ENCODE measurements at places on chromosomes 7 and 10.

DNA sequence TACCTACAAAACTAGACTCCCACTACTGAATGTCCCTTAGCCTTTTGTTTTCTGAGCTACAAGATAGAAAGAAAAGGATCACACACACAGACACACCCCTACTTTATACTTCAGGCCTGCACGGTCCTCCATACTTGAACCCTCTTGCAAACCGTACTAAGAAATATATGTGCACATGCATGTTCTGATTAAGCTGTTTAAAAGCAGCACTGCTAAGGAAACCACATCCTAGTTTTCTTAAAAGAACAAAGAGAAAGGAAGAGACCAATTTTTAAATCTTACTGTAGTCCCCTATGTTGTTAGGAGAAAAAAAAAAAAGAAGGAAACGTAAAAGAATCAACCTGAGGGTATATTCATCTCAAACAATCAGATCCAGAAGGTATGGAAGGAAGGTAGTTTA, 501.2 kb downstream of the PARD3 start:
- DNase-seq, result no peak

DNA sequence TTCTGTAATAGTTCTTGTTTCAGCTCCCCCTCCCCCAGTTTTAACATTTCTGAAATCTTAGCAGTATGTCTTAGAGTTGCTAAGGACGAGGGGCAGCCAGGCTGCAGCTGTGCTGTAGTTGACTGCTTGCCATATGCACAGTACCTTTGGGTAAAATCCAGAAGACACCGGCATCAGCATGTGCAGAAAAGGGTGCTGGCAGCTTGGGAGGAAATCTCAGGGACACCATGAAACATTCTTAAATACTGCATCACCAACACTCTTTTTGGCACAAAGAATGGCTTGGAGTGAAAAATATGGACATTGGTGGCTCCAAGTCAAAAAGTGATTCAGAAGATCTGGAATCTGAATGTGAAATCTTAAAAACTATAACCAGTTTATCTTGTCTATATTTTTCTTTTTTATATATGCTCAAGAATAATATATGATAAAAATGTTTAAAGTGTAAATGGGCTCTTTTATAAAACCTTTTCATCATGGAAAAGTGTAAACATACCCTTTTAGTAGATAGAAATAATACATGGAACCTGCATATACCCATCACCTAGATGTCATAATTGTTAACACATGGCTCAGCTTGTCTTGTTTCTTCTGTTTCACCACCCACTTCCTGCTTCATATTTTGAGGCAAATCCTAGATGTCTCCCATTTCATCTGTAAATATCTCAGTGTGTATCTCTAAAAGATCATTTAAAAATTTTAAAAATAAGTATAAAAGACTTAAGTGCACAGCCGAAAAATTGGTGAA, 34.4 kb upstream of the ARMS2 start:
- no peak for DNase-seq

DNA sequence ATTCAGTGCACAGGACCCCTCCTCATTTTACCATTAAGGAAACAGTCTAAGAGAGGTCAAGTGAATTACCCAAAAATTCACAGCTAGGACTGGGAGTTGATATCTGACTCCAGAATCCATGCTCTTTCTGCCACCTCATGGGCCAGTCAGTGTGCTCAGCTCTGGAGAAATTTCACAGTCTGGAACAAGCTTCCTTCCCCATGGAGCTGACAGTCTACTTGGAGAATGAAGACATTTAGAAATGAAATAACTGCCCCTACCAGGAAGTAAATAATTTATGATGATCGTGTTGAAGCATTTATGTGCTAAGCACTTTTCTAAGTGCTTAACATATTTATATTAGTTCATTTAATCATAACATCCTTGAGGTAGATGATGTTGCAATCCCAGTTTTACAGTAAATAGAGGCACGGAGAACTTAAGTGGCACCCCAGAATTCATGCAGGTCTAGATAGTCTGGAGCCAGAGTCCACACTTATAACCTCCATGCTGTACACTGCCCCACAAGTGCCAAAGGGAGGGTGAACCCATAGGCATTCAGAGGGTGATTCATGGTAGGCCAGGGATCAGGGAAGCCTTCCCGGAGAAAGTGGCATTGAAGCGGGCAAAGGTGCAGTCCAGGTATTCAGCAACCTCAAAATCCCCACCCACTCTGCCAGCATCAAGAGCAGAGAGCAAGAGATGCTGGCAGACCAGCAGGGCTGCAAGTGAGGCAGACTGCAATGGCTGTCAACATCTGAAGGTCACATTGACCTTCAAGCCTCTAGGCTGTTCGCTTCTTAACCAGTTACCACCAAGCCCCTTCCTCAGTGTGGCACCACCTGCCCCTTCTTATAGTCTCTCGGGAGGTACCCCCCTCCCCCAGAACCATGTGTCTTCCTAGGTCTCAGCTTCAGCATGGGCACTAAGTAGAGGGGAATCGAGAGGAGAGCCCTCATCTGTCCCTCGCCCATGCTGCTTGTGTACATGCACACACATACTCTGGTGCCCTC, 38.4 kb upstream of the LRRC4 start:
- no peak for DNase-seq

DNA sequence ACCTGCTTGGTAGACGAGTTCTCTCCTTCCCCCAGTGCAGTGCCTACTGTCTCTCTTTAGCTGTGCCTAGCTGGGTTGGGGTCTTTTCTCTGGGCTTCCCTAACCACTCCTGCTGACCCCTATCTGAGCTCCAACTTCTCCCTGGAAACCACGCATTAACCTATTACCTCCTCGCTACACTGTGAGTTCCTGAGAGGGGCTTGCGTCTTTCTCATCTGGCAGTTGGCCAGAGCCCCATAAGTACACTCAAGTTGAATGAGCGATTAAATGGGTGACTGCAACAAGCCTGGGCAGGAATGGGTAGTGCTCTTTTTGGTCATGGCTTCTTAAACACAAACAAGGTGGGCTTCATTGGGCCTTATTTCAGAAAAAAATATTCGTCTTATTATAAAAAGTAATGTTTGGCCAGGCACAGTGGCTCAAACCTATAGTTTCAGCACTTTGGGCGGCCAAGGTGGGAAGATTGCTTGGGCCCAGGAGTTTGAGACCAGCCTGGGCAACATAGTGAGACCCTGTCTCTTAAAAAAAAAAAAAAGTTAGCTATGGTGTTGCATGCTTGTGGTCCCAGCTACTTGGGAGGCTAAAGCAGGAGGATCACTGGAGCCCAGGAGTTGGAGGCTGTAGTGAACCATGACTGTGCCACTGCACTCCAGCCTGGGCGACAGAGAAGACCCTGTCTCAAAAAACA, 41.4 kb downstream of the SYPL1 start:
- peak; percentile 62 for DNase-seq

- no peak for DNase-seq
Measured at GRCh38 chr7:128934361-128935341, 3.1 kb upstream of the IRF5 start.

DNA sequence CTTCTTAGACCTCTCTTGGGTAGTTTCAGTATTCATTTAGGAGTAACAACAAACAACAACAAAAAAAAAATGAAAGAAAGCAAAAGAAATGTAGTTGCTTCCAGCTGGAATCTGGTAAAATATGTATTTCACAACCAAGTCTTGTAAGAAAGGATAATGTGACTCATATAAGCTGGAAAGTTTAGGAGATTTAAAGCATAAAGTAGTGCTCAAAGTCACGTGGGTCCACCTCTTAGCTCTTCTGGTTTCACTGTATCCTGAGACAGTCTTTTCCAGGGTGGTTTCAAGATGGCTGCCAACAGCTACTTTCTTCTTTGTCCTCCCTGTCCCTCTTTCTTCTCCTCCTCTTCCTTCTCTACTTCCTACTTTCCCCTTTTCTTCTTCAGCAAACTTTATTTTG, 69.5 kb upstream of the CDK13 start:
- no peak for DNase-seq

GRCh38 chr7:157445246-157445955, 108.6 kb downstream of the DNAJB6 start:
- DNase-seq, result no peak

- no peak for DNase-seq
Measured at GRCh38 chr10:115814542-115814941, 458.5 kb downstream of the GFRA1 start.

DNA sequence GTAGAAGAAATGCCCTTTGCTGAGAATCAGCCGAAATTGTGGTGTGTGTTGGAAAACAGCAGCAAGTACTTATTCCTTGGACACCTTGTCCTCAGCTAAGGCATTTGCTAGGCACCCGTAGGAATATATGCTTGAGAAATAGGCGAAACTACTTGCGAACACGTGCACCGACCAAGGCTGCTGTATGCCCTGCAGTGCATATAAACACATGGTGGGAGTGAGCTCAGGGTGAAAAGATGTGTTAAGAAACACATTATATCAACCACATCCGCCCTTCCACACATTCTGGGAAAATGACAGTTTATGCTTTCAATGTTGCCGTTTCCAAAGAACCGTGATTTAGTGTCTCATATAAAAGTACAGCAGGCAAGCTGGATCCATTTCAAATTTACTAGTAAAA, 199.2 kb downstream of the JCAD start:
- no peak for DNase-seq

- DNase-seq, result no peak
Measured at GRCh38 chr7:81007051-81007450, 88.2 kb upstream of the SEMA3C start.

DNA sequence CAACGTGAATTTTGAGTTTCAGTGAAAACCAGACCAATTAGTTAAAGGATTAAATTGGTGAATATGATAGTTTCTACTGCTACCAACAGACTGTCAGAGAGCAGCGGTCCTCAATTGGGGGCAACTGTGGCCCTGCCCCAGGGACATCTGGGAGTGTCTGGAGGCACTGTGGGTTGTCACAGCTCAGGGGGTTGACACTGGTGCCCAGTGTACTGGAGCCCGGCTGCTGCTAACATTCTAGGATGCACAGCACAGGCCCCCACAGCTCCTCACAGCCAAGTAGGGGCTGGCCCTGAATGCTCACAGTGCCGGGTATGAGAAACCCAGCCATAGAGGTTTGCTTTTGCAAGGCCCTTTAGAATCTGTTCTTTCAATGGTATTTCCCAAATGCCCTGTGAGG, 84.1 kb upstream of the CXCL12 start:
- no peak for DNase-seq

DNA sequence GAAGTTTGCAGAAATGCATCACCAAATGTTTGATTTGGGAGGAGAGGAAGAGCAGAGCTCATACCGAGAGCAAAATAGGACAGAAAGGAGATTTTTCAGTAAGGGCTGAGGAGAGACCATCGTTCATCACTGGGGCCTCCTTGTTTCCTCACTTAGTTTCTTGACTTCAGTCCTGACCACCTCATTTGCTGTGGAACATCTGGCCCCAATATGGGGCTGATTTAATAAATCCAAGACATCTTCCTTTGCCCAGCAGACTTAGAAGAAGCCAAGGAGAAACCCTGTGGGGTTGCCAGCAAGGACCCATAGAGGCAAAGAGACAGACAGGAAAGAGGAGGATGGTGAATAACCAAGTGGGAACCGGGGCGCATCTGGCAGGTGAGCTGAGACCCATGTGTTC, 60.4 kb downstream of the CHST3 start:
- DNase-seq, result no peak

- DNase-seq, result no peak
Measured at GRCh38 chr10:4018054-4018511, 233.1 kb upstream of the KLF6 start.

DNA sequence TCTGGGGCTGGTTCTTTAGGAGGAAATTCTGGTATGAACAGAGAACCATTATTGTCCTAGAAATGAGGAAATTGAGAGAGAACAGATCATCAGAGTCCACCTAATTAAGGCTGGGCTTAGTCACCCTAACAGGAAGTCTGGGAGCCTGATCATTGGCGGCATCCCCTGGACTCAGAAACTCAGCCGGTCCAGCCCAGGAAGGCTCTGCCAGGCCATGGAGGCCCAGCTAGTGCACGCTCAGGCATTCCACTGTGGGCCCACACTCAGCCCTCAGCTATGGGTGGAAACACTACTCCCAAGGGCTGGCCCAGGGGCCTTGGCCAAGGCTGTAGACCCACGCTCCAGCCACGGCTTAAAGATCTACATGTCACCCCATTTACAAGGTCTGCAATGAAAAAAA, 109.2 kb downstream of the PTPN20 start:
- no peak for DNase-seq

DNA sequence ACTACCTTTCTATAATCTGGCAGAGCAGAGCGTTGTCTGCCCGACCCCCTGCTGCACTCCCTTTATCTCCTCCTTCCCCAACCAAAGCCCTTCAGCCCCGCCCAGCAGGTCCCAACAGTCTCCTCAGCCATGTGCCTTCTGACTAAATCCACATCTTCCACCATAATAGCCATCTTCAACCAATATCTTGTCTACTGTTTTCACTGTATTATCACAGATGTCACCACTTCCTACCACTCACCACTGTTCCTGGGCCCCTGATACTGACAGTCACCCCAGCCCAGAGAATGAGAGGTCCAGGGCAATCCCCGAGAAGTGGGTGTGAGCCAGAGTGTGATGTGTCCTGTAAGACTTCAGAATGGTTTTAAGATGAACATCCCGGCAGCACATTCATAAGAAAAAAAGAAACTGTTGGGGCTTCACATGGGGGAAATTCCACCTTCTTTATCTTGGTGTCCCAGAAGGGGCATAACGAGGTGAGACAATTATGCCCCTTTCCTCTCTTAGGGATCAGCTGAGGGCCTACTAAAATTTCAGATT, 25.3 kb downstream of the CCDC6 start:
- DNase-seq, result no peak

DNA sequence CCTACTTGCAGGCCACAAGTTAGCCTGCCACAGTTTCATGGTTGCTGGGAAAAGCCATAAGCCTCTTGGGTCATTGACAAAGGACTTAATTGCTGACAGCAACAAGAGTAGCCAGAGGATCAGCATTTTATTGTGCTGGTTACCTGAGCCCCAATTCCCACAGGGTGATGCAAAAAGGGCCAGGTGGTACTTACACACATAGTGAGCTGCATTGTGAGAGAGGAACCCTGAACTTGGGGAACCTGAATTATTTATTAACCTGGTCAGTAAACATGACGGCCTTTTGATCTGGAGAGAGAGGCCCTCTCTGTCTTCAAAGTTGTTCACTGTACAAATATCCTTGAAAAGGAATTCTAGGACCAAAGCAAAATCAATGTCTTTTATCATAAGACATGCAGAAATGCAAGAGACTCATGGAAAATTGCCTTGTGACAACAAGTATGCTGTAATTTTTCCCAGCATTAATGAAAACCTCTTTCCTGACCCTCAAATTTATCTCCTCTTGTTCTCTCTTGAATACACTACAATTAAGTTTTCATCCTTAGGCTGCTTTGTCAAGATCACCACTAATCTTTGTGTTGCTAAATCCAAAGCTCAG, 102.9 kb upstream of the PHYHIPL start:
- no peak for DNase-seq

Data from NCI-H510A treated with DMSO at 0.1 percent for 48 hours (cell line).